Activated T-cell treated with anti-CD3 and anti-CD28 coated beads, Interleukin-2, amount 50 U/mL, for 48 hours (primary cell): ENCODE measurements at places on chromosomes 2 and 18.

GRCh38 chr2:217616936-217617335, 385.9 kb downstream of the TNS1 start:
- DNase-seq: no peak

DNA sequence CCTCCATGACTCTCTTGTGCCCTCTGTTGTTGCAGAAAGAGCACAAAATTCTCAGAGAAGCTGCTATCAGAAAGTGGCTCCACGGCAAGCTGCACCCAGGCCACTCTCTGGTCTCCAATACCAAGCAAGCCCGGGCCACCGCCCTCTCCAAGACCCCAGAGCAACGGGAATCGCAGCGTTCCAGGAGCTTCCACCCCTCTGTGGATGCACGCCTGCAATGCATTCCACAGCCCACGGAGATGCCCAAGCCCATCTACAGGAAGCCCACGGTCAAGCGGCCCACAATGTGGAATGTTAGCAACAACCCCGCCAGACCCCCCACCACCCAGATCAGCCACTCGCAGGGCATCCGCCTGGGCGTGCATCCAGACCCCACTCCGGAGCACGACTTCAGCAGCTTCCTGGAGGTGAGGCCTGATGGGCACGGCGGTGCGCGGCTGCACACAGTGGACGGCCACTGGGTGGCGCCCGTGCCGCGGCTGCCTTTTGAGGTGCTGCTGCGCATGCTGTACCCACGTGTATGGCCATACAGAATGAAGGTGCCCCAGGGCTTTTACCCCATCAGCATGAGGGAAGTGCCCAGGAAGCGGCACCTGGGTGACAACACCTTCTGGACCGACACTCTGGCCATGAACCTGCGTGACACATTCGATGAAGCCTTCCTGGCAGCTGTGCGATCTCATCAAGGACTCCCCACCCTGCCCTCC, 6.3 kb downstream of the ANKRD53 start:
- peak; percentile 87 for DNase-seq

DNA sequence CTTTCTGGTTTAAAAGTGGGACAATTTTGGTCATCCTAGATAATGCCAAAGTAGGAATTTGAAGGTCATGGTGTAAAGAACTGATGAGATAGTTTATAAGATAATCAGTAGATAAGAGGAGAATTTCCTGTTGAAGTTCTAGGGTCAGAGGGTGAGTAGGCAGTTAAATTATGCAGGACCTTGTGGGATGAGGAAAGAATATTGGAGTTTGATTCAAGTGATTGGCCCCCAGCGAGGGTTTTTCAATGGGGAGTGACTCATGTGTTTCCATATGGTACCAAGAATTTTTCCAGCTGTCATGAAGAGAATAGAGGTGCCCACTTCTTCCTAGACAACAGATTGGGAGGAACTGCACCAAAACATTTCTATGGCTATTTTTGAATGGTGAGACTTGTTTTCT, 940.2 kb upstream of the ZEB2 start:
- DNase-seq: no peak

DNA sequence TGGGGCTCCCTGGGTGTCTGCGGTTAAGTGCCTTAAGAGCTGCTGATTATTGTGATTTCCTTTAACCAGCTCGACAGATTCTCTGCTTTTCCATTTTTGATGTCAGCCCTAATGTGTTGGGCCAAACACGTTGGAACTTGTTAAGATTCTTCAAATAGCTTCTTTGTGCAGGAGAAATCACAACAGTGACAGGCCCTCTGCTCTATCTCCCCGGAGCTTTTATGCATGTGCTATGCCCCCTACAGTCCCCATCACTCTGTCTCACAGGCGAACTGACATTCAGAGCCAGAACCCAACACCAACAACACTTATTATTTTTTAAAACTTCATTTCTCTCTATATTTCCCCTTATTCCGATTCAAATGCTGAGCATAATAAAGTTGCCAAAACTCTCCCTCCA, 371.7 kb upstream of the CELF4 start:
- no peak for DNase-seq

- DNase-seq: no peak
Observed at GRCh38 chr18:44245019-44245418, 435.7 kb upstream of the SETBP1 start.

DNA sequence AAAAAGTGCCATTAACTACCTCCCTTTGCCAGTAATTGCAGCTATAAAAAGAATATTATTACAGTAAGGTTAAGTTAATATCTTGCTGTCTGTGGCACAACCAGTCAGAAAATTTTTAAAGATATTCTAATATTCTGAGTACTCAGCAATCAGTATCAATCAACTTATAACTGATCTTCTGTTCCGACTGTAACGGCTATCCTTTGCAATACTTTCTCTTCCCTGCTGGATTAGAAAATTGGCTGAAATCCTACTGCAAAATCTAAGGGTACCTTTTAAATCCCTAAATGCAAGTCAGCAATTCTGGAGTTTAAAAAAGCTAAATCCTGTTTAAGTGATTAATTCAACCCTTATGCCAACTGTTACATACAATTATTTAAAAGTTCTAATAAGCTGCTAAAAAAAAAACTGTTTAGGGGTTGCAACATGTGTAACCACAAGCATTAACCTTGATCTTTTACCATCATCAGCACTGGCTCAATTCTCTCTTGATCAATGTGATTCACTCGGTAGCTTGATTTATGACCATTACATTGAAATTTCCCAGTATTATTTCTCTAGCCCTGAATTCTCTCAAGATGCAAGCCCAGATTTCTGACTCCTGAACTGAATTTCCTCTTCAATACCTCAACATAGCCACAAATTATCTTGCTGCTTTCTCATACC, 20.5 kb downstream of the GAREM1 start:
- no peak for DNase-seq
